Brain (organoid and tissue), 16 donors: ENCODE measurements at places on chromosomes 11 and 22. TPM values are rescaled to one million over a fixed set of nuclear protein-coding genes. Genes with fewer than 3 reads are reported as not detected.

- DNase-seq, result no peak
Measured at GRCh38 chr22:40335358-40335757, 10.9 kb upstream of the ADSL start.

DNA sequence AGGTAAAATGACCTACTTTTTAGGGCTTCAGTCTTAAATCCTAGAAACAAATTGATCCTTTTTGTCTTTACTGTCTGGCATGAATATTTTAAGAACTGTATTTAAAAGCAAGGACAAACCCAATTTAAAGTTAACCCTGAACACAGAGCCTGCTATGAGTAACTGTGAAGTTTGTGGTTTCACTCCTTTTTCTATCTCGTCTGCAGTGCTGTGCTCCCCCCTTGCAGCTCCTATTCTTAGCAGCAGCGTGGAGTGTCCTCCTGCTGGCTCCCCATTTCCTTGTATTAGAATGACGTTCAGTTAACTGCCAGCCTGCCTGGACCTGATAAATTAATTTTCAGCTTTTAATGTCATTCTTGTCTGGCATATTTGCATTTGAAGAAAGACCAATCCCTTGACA, 40.0 kb upstream of the LRRC4C start:
- peak; percentile 15 for DNase-seq

- no peak for DNase-seq
Measured at GRCh38 chr11:113538451-113539412, 63.5 kb upstream of the DRD2 start.

DNA sequence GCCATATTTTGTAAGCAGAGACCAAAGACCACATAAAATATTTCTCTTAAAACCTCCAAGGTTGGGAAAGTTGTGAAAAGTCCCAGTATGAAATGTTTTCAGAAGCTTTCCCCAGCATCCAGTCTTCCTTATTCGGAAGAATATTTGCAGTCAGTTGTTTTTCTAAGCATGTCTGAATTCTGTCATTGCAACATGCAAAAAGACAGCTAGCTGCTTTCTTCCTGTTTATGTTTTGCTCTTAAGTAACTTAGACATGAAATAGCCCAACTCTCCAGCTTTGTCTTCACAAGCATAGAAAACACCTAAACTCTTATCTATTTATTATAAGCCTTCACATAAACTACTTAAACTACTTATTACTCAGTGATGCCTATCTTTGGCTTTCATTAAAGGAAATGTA, 57.9 kb upstream of the MMP13 start:
- no peak for DNase-seq

GRCh38 chr11:2534957-2535672, 90.3 kb downstream of the KCNQ1 start:
- no peak for DNase-seq

DNA sequence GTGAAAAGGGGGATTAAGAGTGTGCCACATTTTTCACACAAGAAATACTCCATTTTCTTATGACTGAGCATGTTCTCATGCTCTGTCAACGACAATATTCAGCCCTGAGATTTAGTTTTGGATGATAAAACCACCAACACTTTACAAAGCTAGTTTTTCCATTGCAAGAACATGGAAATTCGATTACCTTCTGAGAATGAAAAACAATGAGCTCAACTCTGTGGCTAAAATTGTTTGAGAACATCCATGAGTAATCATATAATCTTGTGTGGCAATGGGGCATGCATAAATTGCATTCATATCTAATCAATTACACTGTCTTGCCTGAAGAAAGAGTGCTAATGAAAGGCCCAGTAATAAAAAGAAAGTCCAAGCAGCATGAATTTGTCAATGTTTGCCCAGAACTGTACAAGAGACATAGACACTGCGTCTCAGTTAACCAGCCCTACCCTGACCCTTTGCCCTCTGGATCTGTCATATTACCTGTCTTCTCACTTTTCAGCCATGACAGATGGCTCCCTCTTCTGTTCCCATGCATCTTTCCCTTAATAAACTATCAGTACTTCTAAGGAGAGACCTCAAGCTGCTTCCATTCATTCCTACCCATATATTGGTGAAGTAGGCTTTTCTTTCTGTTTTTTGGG, 253.4 kb downstream of the FAM76B start:
- no peak for DNase-seq

GRCh38 chr22:22508274-22509176, at the start of gene ZNF280B:
Gene ZNF280B, minus strand, starts transcription at chr22:22508742. Its CDS starts 19,344 bp downstream, at chr22:22489398.
- DNase-seq, result peak; percentile 94

- no peak for DNase-seq
Measured at GRCh38 chr22:28369854-28370253, 309.8 kb downstream of the TTC28 start.

DNA sequence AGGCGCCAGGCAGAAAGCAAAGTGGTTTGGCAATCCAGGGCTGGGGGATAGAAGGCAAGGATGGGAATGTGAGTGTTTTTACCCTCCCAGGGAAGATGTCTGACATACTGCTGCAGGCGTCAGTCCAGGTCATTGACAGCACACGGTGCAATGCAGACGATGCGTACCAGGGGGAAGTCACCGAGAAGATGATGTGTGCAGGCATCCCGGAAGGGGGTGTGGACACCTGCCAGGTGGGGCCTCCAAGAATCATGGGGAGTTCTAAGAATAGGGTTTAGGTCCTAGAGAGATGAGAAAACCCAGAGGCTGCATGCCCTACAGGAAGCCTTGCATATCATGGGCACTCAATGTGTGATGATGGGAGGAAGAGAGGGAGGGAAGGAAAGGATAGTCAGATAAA, 28.3 kb upstream of the SMIM35 start:
- DNase-seq, result no peak

DNA sequence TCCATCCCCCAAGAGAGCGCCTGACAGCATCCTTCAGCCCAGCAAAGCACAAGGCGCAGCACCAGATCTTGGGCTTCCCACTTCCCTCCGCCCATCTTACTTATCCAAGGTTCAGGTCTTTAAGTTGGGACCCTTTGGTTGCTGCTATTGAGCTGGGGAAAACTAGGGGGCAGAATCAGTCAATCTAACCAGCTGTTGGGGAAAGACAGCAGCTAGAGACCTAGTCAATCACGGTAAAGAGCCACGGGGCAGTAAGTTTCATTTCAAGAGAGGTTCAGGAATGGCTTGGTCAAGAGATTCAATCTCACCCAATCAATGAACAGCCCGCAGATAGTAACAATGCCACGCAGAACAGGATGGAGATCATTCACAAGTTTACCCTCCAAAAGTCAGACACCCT, 1.7 kb downstream of the ABTB2 start:
- DNase-seq, result no peak

DNA sequence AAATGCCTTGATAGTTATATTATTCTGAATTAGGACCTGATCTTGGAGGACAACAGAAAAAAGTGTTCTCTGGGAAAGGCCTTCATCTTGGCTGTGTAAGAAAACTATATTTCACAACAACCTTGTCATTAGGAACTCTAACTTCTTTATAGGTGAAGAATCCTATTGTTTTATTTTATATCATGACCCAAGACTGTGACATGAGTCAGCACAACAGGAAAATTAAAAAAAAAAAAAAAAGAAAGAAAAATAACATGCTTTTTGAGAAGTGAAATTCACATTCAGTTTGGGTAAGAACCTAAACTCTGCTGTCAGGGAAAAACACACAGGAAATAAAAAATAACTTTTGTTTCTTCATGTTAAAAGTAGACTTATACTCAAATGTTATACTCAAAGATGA, 11.7 kb upstream of the FOLR2 start:
- DNase-seq, result no peak

DNA sequence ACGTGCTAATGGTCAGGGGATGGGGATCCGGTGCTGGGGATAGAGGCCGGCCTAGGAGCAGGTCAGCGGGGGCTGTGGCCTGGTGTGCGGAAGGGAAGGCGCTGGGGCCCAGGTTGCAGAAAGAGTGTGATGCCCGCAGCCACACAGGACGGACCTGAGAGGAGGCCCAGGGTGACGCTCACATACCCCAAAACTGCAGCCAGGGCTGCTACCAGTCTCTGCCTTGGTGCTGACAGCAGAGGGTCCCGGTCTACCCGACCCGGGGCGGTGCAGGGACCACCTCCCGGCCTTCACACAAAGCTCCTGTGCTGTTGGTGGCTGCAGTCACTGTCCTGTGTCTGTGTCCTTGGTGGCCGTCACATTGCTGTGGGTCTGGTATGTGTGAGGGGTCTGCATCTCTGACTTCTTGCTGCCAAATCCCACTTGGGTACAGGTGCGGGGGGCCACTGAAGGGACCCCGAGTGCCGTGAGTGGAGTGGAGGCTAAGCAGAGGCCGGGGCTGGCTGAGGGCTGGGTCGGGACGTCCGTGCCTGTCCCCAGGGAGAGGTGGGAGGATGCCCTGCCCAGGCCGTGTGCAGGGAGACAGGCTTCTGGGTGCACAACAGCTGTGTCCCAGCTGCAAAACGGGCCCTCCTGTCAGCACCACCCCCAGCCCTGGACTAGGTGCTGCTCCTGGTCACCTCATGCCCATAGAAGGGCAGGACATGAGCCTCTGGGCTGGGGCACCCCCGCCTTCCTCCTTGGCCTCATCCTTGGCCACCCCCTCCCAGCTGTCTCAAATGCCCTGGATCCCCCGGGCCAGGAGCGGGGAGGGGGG, 1.5 kb downstream of the LSP1 start:
- DNase-seq, result no peak

GRCh38 chr11:91796999-91797398, 427.6 kb upstream of the FAT3 start:
- no peak for DNase-seq

GRCh38 chr11:125807909-125808308, 20.0 kb downstream of the PATE3 start:
- DNase-seq, result no peak

GRCh38 chr11:47940904-47941649, 39.3 kb upstream of the PTPRJ start:
- no peak for DNase-seq

GRCh38 chr22:38305471-38306448, 11.5 kb downstream of the CSNK1E start:
- no peak for DNase-seq

DNA sequence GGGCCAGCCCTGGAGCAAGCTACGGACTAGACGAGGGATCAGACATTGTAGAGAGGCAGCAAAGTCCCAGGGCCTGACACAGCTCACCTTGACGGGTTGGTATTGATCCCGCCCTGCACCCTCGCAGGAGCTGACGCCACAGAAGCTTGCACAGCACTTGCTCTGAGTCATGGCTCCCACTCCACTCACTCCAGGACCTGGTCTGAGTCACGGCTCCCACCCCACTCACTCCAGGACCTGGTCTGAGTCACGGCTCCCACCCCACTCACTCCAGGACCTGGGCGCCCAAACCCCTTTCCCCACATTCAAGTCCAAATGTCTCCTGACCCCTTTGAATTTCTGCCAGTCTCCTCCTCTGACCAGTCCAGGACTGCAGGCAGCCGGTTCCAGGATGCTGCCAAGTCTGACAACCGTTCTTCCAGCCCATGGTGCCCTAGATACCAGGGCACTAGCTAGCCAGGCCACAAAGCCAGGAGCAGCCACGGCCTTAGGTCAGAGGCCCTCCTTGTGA, 6.0 kb upstream of the PNPLA5 start:
- DNase-seq, result no peak

DNA sequence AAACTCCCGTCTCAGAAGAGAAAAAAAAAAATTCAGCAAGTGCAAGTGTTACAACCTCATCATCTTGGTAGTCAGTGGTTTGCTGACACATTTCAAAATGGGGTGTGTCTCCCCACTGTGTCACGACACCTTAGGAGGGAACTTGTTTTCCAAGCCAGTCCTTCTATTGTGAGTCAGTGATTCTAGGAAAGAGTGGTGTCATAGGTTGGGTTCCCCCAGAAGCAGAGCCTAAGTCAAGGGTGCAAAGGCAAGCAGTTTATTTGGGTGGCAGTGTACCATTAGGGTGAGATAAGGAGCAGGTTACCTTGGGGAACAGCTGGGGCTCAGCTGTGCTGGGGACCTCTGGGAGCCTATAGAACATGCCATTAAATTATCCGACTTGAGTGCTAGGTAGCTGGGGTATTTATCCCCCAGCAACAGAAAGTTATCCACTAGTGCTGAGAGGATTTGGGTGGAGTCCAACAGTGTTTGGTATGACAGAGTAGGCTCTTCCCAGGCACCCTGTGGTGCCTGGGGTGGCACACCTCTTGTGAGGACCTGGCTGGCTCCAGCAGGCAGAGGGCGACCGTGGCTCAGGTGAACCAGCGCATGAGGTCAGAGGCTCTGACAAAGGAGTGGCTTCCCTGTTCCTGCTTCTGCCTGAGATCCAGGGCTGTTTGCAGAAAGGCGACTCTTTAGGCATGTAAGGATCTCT, 41.7 kb downstream of the KIAA1671 start:
- DNase-seq, result no peak

- DNase-seq, result no peak
Measured at GRCh38 chr11:115707180-115707905, 203.1 kb upstream of the CADM1 start.

GRCh38 chr11:10908215-10908951, 50.5 kb upstream of the ZBED5 start:
- DNase-seq, result no peak

GRCh38 chr11:31813391-31814175, 2.5 kb upstream of the PAX6 start:
- DNase-seq, result peak; percentile 74

SORL1 gene
- 29.0 TPM for polyA plus RNA-seq

HBG2 gene
- polyA plus RNA-seq, result 1.8 TPM

RAG2 gene
- not detected for polyA plus RNA-seq

AAMDC gene
- 72.9 TPM for polyA plus RNA-seq

PTPN5 gene
- 10.8 TPM for polyA plus RNA-seq

PDE3B gene
- 0.48 TPM for polyA plus RNA-seq

GSTT2 gene
- not detected for polyA plus RNA-seq

DBX1 gene
- polyA plus RNA-seq, result not detected

BAIAP2L2 gene
- 2.6 TPM for polyA plus RNA-seq

LYVE1 gene
- 4.1 TPM for polyA plus RNA-seq

DPAGT1 gene
- 43.8 TPM for polyA plus RNA-seq

SLN gene
- polyA plus RNA-seq, result not detected

XKR3 gene
- not detected for polyA plus RNA-seq

RIN1 gene
- polyA plus RNA-seq, result 3.2 TPM
